Activated naive CD4-positive, alpha-beta T cell treated with anti-CD3 and anti-CD28 coated beads, Interleukin-2, amount 50 U/mL, for 16 hours (primary cell): ENCODE measurements at places on chromosomes 7 and 10.

DNA sequence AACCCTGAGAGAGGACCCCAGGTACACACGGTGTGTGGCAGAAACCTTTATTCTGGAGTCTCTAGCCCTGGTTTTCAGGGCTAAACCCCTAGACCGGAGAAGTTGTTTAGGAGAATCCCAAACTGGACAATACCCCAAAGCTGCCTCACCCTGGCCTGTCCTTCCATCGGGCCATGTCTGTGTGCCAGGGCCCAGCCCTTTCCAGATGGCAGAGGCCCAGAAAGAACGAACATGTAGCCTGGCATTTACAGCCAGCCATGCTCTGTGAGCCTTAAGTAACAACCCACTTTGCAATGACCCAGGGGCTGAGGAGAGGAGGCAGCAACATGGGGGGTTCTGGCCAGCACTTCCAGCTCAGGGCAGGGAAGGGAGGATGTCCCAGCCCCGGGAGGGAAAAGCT lies 142.1 kb downstream of the NEURL1 start:
- DNase-seq = no peak

DNA sequence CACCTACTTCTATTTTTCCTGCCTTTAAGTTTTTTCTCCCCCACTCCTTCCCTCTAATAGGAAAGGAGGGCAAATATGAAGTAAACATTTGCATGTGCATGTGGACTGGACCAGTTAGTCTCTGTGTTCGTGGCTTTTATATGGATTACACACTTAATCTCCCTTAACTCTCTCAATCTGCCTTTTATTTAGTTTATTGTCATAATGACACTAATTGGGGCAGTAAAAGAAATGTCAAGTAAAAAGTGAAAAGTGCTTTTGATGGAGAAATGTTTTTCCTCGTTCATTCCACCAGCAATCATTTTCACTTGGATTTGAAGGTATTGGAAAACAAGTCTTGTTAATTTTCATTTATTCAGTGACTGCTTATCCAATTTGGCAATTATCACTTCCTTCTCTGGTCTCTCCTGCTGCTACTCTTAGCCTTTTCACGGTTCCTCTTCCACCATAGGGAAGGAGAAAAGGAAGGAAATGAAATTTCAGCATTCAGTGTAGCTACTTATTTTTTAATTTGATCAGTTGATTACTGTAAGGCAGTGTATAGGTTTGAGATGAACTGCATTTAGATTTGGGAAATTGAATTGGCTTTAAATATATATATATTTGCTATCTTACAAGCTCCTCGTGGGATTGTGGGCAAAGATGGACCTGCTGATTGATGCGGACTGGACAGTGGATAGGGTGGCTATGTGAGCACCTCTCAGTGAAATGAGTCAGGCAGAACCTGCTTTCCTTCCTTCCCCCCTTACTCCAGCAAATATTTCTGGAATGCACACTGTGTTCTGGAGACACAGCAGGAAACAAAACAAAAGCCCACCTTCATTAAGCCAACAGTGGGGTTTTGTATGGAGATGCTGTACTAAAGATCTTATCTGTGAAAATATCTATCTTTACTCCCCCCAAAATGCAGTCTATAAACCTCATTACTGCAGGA lies 77.5 kb downstream of the LRRC4 start:
- DNase-seq = no peak

DNA sequence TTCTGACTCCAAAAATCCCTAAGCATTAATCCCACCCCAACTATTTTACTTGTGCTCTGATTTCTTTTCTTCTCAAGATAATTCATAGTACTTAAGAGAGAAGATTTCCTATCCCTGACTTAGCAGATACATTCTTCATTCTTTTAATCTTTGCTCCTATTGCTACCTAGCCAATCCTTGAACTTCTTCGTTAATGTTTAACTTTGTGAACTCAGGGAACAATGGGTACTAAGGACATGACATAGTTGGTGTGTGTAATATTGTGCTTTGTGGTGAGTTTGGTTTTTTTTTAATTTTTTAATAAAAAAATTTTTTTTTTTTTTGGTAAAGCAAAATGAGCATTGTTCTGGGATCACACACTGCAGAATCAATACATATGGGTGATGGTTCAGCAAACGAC lies 166.2 kb downstream of the CHCHD3 start:
- DNase-seq = no peak

- DNase-seq = no peak
Measured at GRCh38 chr10:89891006-89891535, 189.7 kb downstream of the KIF20B start.

GRCh38 chr10:90424730-90425129 lies 433.1 kb downstream of the HTR7 start:
- no peak for DNase-seq

- DNase-seq = no peak
Measured at GRCh38 chr10:89283936-89284475, 17.8 kb upstream of the IFIT2 start.

GRCh38 chr10:123966896-123967231 lies 75.3 kb upstream of the CPXM2 start:
- DNase-seq = no peak

DNA sequence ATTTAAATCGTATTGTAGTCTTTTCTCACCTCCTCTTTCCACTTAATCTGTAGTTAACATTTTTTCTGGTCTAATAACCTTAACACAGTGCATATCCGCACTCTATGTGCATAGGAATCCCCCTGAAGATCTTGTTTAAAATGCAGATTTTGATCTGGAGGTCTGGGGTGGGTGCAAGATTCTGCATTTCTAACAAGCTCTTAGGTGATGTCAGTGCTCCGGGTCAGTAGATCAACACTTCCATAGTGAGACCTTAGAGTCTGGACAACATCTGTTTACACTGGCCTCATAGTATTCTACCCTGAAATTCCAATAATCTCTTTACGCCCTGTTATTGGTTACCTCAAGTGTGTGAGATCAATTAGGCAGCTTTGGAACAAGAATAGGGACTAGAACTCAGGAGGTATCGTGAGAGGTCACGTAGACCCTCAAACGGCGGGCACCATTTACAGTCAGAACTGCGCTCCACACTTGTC lies 434 bp upstream of the PLEKHA8 start:
- DNase-seq = no peak

GRCh38 chr10:79404690-79405131 lies 40.7 kb downstream of the ZCCHC24 start:
- no peak for DNase-seq

GRCh38 chr7:6346581-6346980 lies 74.2 kb upstream of the CYTH3 start:
- DNase-seq = no peak

DNA sequence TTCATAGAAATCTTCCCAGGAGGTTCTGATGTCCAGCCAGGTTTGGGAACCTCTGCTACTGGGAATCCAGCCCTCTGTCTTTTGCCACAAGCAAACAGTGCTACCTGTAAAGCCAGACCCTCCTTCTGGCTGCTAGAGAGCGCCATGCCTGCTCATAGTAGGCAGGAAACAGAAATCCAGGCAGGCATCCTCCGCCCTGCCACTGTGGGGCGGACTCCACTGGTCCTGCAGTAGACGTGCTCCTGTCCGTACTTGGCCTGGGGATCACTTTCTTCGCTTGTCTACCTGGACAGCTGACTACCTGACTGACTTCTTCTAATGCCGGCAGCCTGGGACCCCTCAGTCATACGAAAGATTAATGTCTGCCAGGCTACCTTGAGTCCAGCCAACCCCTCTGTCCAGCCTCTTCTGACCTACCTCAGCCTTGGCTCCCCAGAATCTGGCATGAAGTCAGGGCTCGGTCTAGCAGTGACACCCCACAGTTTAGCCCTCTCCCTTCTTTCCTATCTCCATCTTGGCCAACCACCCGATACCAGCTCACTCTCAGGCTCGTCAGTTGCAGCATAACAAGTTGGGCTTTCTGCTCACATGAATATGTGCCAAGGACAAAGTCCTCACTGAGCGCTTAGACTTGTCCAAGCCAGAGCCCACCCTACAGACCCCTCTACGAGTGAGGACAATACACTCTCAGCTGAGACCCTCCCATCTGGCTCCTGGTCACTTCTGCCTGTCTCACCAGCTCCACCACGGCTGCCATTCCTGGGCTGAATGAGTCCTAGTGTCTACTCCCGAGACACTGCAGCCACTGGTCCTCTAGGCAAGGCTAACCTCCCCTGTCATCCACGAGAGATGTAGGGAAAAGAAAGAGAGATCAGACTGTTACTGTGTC lies 43.9 kb upstream of the OPALIN start:
- no peak for DNase-seq

DNA sequence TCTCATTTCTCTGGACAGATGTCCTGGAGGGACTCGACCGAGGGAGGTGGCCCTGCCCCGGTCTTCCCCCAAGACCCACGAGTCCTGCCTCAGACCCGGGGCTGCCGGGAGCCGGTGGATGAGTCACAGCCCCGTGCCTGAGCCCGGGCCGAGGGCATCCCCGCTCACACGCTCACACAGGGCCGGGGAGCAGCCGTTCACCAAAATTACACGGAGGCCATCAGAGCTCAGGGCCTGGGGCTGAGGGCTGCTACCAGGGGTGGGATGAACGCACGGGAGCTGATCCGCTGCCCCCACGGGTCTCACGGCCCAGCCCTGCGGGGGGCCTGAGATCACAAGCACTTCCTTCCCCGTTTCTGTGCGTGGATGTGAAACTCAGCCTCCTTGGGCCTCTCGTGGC lies 17.5 kb downstream of the FAM20C start:
- DNase-seq = no peak

DNA sequence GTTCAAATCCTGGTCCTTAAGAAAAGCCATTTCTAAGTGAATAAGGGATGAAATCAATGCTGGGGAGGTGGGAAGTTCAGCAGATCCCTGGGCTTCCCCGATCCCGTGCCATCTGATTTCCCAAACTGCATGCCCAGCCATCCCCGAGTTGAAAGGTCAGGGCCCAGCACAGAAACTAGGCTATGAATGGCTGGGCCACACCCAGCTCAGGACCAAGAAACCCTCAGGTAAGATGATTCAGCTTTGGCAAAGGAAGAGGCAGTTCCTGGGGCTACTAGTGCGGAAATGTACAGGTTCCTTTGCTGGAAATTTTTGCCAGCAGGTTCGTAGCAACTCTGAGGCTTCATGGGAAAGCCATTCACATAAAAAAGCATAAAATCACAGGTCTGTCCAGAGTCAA lies 182.7 kb downstream of the FAM107B start:
- DNase-seq = no peak

GRCh38 chr10:18501629-18502028 lies 149.8 kb downstream of the NSUN6 start:
- DNase-seq = no peak
